ENCODE measurements at places on chromosomes 5 and 9.

DNA sequence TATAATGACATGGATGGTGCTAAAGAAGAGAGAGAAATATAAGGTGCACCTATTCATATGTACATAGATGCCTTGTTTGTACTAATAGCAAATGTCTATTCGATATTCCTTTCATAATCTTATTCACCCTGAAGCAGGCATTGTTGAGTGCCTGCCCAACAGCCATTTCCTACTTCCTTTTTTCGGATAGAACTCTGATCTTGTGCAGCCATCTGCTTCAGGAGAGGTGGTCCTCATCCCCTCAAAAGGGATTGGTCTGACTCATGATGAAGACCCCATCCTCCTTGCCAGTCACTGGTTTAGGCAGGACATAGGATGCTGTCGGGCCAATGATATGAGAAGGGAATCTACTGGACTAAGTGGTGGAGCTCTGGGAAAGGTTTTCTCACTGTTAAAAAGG, 8.4 kb upstream of the RANBP3L start:
- DNase-seq = no peak

DNA sequence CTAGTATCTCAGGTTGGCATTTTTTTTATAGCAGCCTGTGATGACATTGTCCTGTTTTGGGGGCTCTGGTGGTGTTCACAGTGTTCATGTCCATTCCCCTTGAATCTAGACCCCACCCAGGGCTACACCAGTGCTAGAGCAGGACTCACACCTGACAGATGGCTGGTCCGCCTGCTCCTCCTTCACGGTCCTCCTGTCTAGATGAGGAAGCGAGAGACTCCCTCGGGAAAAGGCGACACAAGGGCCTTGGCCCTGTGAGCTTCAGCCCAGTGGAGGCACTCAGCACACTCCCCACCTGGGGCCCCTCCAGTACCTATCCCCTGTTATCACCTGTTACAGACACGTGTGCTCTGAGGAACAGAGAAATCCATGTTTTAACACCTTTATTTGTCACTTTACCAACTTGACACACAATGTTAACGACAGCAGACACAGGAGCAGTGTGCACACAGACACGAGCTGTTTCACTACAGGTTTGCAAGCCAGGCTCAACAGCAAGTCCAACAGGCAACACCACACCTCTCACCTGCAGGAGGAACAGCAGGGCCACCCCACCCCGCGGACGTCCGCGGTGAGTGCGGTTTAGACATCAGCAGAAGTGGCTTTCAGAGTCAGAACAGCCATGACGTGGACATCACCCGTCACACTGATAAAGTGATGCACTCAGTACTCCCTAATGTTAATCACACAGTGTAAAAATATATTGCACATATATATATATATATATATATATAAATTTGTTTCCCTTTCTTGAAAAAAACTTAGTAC, 33.5 kb downstream of the TPPP start:
- DNase-seq = no peak

DNA sequence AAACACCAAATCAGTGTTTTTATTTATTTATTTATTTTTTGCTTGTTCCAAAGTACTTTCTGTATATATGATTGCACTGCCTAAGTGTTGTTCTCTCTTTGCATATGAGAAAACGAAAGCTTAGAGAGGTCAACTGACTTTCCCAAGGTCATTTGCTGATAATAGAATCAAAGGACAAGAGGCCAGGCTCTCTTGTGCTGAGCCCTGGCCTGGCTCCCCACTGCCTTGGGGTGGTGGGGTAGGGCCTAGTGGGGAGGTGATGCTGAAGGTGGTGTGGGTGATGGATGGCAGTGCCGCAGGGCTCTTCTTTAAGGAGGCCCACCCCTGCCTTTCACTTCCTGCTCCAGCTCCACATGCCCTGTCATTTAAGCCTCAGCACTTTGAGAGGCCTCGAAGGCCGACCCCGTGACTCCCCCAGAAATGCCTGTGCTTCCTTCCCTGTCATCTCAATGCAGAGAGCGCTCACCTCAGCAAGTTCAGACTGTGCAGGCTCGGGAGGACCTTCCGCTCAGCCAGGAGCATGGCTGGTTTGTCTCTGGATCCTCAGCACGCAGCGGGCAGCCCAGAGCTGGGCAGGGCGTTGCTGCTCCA, 59.5 kb downstream of the SMIM23 start:
- no peak for DNase-seq

DNA sequence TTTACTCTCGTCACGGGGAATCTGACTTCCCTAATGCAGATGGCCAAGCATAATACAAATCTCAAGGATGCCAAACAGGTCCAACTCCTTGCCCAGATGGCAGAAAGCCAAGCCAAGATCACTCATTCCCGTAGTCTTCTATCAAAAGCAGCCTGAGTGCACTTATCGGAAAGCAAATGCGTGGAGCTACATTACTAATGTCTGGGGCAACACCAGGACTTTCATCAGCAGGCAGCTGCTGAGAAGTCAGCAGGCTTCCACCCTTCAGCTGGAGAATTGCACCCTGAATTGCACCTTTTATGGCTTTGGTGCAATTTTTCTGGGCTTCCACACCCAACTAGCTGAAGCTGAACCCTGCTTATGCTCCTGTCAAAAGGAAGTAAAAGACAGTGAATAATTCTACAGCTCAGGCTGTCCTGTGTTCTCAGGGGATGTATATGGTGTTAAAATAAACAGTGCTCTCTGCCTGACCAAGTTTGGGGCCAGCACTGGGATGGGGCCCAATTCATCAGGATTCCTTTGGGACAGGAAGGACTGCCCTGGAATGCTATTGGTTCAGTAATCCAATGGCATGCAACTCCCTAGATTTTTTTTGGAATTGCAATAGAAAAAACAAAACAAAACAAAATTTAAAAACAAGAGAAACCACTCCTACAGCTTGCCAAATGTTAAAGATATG, 92.6 kb downstream of the DPYSL3 start:
- no peak for DNase-seq

- DNase-seq = no peak
Measured at GRCh38 chr5:10334831-10335230, 18.7 kb upstream of the MARCHF6 start.

- DNase-seq = no peak
Measured at GRCh38 chr5:175822225-175822624, 49.2 kb upstream of the CPLX2 start.

GRCh38 chr9:70474413-70474812, 60.0 kb upstream of the KLF9 start:
- DNase-seq = no peak

DNA sequence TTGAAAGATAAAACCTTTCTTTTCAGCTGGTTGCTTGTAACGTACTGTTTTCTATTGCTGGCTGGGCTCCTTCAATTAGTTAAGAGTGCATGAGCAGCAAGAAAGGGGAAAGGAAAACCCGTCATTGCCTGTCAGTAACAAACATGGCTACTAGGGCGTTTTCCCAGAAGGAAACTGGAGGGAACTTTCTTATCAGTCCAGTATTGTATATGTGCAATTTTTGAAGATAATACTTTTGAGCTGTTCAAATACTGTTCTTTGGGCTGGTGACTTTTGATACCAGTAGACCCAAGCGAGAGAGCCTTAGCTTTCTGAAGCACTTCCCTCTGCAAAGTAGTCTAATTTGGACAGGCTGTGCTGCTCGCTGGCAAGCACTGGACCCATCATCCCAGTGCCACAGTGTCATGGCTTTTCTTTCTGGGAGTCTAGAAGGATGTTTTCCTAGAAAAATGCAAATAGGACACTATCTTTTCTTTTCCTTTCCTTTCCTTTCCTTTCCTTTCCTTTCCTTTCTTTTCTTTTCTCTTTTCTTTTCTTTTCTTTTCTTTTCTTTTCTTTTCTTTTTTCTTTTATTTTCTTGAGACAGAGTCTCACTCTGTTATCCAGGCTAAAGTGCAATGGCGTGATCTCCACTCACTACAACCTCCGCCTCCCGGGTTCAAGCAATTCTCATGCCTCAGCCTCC, 149.9 kb upstream of the SMIM23 start:
- no peak for DNase-seq

DNA sequence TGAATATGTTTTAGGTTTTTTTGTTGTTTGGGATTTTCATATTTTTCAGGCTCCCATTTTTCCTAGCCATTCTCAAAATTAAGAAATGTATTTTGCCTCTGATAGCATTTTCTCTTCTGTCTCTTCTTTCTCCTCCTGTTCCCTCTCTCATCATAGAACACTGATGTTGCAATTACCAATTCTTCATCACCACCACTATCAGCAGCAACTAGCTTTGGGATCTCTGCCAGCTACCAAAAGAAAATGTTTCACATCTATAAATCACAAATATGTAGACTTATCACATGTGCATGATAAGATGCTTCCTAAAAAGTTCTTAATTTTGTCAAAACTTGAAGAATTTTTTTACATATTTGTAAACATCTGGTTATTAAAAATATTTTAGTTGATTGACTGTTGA, 887.1 kb downstream of the MAT2B start:
- DNase-seq = no peak

DNA sequence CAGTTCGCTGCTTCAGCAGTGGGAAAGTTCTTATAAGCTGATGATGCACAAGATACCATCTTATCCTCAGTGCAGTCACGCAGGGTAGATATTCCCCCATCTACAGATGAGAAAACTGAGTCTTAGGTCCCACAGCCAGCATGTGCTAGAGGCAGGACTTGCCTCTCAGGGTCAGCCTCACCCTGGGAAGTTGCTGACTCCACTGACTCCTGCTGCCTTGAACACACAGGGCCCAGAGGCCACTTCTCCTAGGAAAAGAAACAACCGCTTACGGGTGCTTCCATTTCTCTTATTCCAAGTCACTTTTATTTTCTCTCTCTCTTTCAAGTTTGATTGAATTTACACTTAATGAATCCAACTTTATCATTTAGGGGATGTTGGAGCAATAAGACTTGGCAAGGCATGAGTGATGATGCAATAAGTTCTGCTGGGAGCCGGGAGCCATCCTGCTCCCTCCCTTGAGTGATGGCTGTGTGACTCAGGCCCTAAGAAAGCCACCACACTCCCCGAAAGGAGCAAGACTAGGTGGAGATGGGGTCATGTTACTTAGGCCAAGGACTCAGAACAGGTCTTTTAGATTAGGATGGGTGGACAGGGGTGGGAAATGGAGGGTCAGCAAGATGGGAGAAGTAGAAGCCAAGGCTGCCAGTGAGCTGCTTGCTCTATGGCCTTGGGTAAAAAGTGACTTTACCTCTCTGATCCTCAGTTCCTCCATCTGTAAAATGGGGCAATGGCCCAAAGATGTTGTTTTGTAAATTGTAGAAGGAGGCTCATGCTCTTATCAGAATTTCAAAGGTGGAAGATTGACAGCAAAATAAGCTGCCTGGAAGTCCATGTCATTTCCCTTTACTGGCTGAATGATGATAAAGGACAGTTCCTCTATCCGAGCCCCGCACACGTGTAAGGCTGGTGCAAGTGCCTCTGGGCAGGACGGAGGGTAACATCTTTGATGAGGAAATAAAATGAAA, 67.4 kb upstream of the ZNF618 start:
- DNase-seq = no peak

DNA sequence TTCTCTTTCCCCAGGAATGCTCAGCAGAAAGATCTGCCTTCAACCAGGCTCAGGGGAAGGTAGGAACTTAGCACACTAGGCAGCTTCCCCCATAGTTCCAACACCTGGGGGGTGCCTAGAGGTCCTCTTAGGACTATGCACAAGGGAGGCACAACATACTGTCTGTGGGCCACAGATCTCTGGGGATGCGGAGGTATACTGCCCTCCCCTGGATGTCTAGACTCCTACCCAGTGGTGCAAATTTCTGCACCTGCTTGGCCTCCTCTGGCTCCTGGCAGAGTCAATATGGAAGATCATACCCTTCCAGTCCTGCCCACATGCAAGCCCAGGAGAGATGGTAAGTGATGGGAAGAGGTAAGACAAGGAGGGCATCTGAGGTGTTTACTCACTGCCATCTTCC, 247.5 kb upstream of the DAPK1 start:
- DNase-seq = no peak

- peak; percentile 44 for DNase-seq
Measured at GRCh38 chr5:133371371-133372155, 240.8 kb downstream of the FSTL4 start.

DNA sequence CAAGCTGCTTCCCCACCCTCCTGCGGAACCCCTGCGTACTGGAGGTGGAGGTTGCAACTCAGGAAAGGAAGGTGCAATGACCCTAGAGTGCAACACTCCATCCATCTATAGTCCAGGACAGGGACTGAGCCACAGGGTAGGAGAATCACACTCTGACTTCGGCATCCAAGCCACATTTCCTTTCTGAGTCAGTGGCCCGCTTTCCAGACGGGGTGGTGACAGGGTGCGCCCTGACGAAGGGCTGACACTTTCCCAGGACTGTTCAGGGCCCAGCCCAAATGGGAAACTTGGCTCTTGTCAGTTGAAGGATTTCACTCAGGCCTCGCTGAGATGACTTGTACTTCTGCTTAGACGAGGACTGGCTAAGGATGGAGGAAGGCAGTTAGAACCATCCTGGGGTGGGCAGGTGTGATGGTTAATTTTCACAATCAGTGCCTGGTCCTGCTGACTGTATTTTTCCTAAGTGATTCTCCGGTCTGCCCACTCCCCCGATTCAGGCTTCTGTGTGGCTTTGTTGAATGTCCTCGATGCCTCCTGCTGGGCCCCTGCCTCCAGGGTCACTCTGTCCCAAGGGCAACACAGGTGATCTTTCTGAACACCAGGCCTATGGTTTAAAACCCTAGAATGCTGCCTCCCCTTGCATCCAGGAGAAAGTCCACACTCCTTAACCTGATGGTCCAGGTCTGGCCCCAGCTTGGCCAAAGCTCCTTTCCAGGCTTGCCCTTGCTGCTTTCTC, 228.1 kb downstream of the FSTL4 start:
- DNase-seq = no peak

GRCh38 chr5:8577792-8578191, 708.8 kb downstream of the MTRR start:
- DNase-seq = no peak

DNA sequence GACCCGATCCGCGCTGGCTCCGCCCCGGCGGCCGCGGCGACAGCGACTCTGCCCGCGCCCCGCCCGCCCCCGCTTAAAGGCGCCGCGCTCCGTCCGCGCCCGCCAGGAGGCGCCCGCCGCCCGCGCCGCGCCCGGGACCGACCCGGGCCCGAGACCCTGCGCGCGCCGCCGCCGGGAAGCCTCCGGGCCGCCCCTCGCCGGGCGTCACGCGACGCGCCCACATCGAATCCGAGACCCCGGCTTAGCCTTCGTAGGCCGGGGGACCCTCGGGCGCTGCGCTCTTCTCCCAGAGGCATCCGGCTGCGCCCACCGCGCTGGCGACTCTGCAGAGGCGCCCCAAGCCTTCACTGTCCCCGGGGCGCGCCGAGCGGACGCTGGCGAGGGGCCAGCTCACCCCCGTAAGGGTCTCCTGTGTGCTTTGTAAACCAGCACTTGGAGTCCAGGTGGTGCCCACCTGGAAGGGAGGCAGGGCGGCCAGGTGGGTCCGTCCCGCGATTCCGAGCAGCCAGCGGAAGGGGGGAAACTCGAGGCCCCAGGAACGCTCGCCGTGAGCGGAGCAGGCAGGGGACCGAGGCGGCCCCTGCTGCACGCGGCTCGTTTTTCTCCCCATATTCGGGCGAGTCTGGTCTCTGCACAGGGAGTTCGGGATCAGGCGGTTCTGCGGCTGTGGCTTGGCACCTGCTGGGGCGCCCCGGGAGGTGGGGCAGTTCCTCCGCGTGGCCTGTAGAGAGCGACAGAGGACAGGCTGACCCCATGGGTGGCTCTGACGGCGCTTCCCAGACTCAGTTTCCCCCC, 423 bp upstream of the ABCA2 start:
- peak; percentile 65 for DNase-seq

GRCh38 chr5:160837749-160838593, 14.0 kb downstream of the ATP10B start:
- DNase-seq = no peak

All from CD8-positive, alpha-beta T cell (primary cell).